WTC11 (cell line): ENCODE measurements at places on chromosomes 12 and 14.
A peak's percentile ranks its signal among the peaks of the same experiment; 100 is the strongest.

DNA sequence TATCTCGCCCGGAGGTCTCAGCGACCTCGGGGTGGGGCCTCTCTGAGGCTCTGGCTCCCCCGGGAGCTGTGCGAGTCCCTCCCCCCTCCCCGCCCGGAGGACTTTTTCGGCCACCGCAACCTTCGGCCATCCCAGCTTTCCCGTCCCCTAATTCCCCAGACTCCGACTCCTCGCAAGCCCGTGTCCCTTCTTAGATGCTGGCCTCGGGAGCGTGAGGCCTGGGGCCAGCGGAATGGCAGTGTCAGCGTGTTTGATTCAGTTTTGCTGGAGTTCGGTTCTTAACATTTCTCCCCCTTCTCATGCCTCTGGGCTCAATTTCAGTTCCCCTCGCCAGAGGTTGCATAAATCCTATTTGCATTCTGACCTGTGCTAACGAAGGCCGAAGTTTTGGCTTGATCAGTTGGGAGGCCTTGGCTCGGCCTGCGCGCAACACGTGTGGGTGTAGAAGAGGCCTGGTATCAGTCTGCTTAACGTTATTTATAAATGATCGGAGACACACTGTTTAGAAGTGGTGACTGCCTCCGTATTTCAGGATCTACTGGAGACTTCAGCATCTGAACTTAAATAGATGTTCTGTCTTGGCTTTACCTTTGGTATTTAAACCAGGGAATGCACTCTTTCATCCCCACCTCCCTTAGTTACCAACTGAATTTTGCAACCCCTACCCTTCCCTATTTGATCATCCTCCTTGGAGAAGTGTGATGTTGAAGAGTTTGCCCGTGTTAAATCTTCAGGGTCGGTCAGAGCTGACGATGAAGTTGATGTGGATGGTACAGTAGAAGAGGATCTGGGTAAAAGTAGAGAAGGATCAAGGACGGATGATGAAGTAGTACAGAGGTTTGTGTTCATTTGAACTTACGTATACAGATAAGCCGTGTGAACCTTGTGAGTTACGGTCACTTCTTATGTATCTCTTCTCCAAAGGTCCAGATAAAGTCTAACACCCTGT is 851 bp downstream of the HSP90B1 start:
- H3K36me3 ChIP-seq: peaks cover 51% of the 10 kb centered on the region
- H3K4me3 ChIP-seq: peak overlapping the region; percentile 87
- H3K27ac ChIP-seq: peak overlapping the region; percentile 82
- H3K4me1 ChIP-seq: peaks cover 32% of the 10 kb centered on the region
- H3K27me3 ChIP-seq: no peaks in the 10 kb centered on the region

- H3K4me1 ChIP-seq: peaks cover 40% of the 10 kb centered on the region
- H3K4me3 ChIP-seq: no peak overlapping the region
- no peak overlapping the region for H3K27ac ChIP-seq
- H3K27me3 ChIP-seq: no peaks in the 10 kb centered on the region
- H3K36me3 ChIP-seq: no peaks in the 10 kb centered on the region
These were observed 79.7 kb downstream of the PAPOLA start for GRCh38 chr14:96581902-96582301.

DNA sequence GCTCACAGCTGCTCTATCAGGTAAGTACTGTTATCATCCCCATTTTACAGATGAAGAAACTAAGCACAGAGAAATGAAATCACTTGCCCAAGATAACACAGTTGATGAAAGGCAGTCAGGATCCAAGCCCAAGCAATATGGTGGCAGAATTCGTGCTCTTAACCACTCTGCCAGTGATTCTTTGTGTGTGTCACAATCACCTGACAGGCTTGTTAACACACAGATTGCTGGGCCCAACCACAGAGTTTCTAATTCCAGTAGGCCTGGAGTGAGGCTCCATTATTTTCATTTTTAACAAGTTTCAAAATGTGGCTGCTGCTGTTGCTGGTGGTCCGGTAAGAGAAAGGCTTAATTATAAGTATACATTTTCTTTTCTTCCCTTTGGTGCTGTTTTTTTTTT is 134.2 kb downstream of the TGFB3 start:
- no peak for DNase-seq
- no peaks in the 10 kb centered on the region for H3K36me3 ChIP-seq
- H3K4me1 ChIP-seq: peaks cover 7% of the 10 kb centered on the region
- no peak overlapping the region for H3K27ac ChIP-seq

GRCh38 chr14:106276326-106277267 is 750.2 kb downstream of the TMEM121 start:
- H3K36me3 ChIP-seq: peaks cover 75% of the 10 kb centered on the region
- no peaks in the 10 kb centered on the region for H3K4me1 ChIP-seq
- H3K27me3 ChIP-seq: peaks cover 7% of the 10 kb centered on the region
- no peak for DNase-seq
- no peak overlapping the region for H3K27ac ChIP-seq

DNA sequence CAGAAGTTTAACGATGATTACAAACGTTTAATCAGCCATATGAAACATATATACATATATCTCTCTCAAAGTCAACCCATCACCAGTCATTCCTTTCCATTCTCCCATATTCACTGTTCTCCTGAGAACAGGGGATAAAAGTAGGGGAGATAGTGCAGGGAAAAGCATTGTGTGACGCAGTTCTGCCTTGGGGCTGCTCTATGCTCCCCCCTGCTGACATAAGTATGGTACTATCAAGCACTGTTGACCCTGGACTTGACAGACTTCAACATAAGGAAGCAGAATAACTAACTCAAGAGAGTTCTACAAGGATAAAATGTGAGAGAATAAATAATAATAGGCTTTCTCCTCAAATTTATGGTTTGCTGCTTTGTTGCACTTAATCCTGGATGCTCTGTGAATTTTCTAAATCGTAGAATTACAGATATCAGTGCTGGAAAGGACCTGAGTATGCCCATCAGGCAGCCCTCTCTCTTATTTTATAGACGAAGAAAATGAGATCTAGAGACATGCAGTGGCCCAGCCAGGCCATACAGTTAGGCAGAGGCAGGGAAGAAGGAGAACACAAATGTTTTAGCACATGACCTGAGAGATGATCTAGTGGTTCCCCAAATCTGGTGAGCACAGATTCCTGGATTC is 87.2 kb downstream of the SCN8A start:
- peak; percentile 41 for DNase-seq
- no peaks in the 10 kb centered on the region for H3K27me3 ChIP-seq
- no peak overlapping the region for H3K4me3 ChIP-seq

GRCh38 chr14:29030121-29030520 is 263.5 kb downstream of the FOXG1 start:
- H3K36me3 ChIP-seq: peaks cover 22% of the 10 kb centered on the region
- peaks cover 4% of the 10 kb centered on the region for H3K27me3 ChIP-seq
- H3K4me3 ChIP-seq: no peak overlapping the region

- peak overlapping the region; percentile 71 for H3K27ac ChIP-seq
- peaks cover 39% of the 10 kb centered on the region for H3K4me1 ChIP-seq
- no peaks in the 10 kb centered on the region for H3K27me3 ChIP-seq
- no peak overlapping the region for H3K4me3 ChIP-seq
These were observed 136.5 kb upstream of the MYL2 start for GRCh38 chr12:111056618-111057521.

- peak overlapping the region; percentile 94 for H3K4me3 ChIP-seq
- H3K4me1 ChIP-seq: peaks cover 58% of the 10 kb centered on the region
- peak overlapping the region; percentile 75; the same call in 1 of the 2 replicates for H3K27ac ChIP-seq
- no peaks in the 10 kb centered on the region for H3K27me3 ChIP-seq
- no peak for DNase-seq
These were observed 403 bp downstream of the ATN1 start for GRCh38 chr12:6928022-6928702.

DNA sequence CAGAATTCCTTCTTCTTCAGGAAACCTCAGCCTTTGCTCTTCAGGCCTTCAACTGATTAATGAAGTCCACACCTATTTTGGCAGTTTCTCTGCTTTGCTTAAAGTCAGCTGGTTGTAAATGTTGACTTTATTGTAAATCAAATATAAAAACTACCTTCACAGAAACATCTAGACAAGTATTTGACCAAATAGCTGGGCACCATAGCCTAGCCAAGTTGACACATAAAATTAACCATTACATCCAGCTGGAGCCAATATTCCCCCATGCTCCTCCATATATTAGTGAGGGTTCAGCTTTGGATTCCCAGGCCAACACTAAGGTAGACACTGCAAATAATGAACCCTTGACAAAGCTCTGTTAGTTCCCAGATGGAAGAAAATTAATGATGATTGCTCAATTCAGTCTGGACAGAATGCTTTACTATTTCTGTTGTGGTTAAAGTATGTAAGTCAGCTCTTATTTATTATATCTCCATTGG is 125.5 kb downstream of the ZFP36L1 start:
- no peak overlapping the region for H3K27ac ChIP-seq
- no peaks in the 10 kb centered on the region for H3K27me3 ChIP-seq
- no peaks in the 10 kb centered on the region for H3K36me3 ChIP-seq
- no peak overlapping the region for H3K4me3 ChIP-seq
- peaks cover 10% of the 10 kb centered on the region for H3K4me1 ChIP-seq
